Activated naive CD8-positive, alpha-beta T cell treated with anti-CD3 and anti-CD28 coated beads, Interleukin-2, amount 10 ng/mL, durations not matched to agents 7 days and 5 days (primary cell): ENCODE measurements at places on chromosomes 7 and 10.

- peaks cover 15% of the 10 kb centered on the region for H3K27me3 ChIP-seq
- peaks cover 9% of the 10 kb centered on the region for H3K36me3 ChIP-seq
- H3K27ac ChIP-seq: no peak overlapping the region
- H3K4me1 ChIP-seq: peaks cover 7% of the 10 kb centered on the region
- DNase-seq: no peak
These were observed 123.6 kb upstream of the SFMBT2 start for GRCh38 chr10:7534480-7534852.

- H3K27ac ChIP-seq: no peak overlapping the region
- no peaks in the 10 kb centered on the region for H3K27me3 ChIP-seq
- DNase-seq: no peak
- H3K36me3 ChIP-seq: no peaks in the 10 kb centered on the region
- no peaks in the 10 kb centered on the region for H3K4me1 ChIP-seq
- no peak overlapping the region for H3K4me3 ChIP-seq
These were observed 275.9 kb downstream of the EXOC4 start for GRCh38 chr7:133528796-133529195.

GRCh38 chr10:44951576-44952226 lies 7.9 kb upstream of the RASSF4 start:
- no peak for DNase-seq
- H3K4me1 ChIP-seq: peaks cover 5% of the 10 kb centered on the region
- H3K4me3 ChIP-seq: no peak overlapping the region

- H3K27me3 ChIP-seq: no peaks in the 10 kb centered on the region
- H3K36me3 ChIP-seq: no peaks in the 10 kb centered on the region
- peak overlapping the region; percentile 43 for H3K27ac ChIP-seq
- H3K4me3 ChIP-seq: no peak overlapping the region
These were observed 73.2 kb upstream of the ST8SIA6 start for GRCh38 chr10:17527514-17528146.
